ENCODE measurements at places on chromosomes 16 and 17. TPM values are rescaled to one million over a fixed set of nuclear protein-coding genes. Genes with fewer than 3 reads are reported as not detected.

DNA sequence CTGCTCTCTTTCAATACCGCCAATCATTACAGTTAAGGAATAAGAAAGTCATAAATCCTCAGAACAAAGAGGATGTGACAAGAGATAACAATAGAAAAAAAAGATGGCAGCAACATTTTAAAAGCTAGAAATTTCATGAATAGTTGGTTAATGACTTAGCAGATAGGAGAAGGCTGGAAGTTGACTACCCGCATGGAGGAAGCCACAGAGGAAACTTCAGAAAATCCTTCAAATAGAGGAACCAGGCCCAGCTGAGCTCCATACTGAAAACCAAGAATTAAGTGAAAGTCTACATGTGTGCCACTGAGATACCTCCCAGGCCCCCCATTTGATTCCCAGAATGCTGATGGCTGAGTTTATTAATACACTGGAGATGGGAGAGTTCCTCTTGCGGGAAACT, 109.3 kb downstream of the GSG1L start:
- no peak overlapping the region for H3K4me3 ChIP-seq
- no peaks in the 10 kb centered on the region for H3K4me1 ChIP-seq
- no peaks in the 10 kb centered on the region for H3K36me3 ChIP-seq
- no peak for DNase-seq
- no peaks in the 10 kb centered on the region for H3K27me3 ChIP-seq

- no peaks in the 10 kb centered on the region for H3K4me1 ChIP-seq
- no peaks in the 10 kb centered on the region for H3K27me3 ChIP-seq
- H3K4me3 ChIP-seq: no peak overlapping the region
- DNase-seq: no peak
- H3K36me3 ChIP-seq: peaks cover 40% of the 10 kb centered on the region
These were observed 22.7 kb downstream of the MPP3 start for GRCh38 chr17:43810226-43810715.

- H3K27ac ChIP-seq: no peak overlapping the region
- peaks cover 46% of the 10 kb centered on the region for H3K36me3 ChIP-seq
These were observed 18.1 kb downstream of the SPATA32 start for GRCh38 chr17:45243750-45244149.

GRCh38 chr17:44084131-44084538, 13.6 kb downstream of the G6PC3 start:
- no peak overlapping the region for H3K4me3 ChIP-seq
- DNase-seq: no peak
- H3K27ac ChIP-seq: no peak overlapping the region
- H3K4me1 ChIP-seq: peaks cover 24% of the 10 kb centered on the region
- no peaks in the 10 kb centered on the region for H3K27me3 ChIP-seq

GRCh38 chr17:60231234-60231633, 81.5 kb downstream of the CA4 start:
- no peak overlapping the region for H3K27ac ChIP-seq
- H3K4me1 ChIP-seq: no peaks in the 10 kb centered on the region
- no peak overlapping the region for H3K4me3 ChIP-seq
- DNase-seq: no peak
- peaks cover 3% of the 10 kb centered on the region for H3K36me3 ChIP-seq

- H3K36me3 ChIP-seq: no peaks in the 10 kb centered on the region
- peaks cover under 1% of the 10 kb centered on the region for H3K4me1 ChIP-seq
- no peaks in the 10 kb centered on the region for H3K27me3 ChIP-seq
These were observed 25.9 kb upstream of the SPNS3 start for GRCh38 chr17:4407851-4408250.

CCL1 gene
- total RNA-seq: not detected

ACAP1 gene
- 4.6 TPM for total RNA-seq

DNA sequence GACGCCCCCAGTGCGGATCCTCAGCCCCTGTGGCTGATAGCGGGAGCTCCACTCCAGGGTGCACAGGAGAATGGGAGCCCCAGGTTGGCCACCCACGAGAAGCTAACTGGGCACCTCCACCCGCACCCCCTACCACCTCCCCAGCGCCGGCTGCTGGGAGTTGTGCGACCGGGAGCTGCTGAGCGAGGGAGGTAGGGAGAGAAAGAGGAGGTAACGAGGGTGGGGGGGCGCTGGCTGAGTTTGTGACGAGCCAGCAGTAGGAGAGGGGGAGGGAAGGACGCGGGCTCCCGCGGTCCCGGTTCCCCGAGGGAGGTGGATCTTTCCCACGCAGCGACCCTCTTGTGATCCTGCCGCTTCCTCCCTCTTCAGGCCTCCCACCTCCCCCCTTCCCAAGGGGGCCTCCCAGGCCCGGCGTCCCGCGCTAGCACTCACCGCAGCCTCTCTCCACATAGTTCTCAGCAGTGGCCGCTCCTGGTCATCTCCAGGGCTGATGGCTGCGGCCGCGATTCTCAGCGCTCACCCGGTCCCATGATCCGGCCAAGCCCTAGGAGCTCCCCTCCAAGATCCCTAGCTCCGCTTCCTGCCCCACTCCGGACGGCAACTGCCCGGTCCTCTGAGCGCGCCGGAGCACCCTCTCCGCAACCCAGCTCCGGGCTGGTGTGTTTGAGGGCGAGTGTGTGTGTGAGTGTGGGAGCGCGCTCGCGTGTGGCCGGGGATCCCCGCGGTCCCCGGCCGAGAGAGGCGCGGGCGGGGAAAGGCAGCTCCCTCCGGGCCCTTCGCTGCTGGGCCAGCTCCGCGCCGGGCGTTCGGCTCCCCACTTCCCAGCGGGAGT, at the start of gene GRIN2A:
Gene GRIN2A (minus strand): TSS at position 207 of the 832 bp plus-strand sequence. CDS start 2,017 bp downstream, outside the sequence.
- peaks cover 37% of the 10 kb centered on the region for H3K27me3 ChIP-seq
- H3K4me1 ChIP-seq: peaks cover 41% of the 10 kb centered on the region
- peak within 1 kb of the TSS; percentile 39 for H3K4me3 ChIP-seq
- H3K36me3 ChIP-seq: peaks cover 4% of the 10 kb centered on the region

- peaks cover 24% of the 10 kb centered on the region for H3K36me3 ChIP-seq
- peaks cover 31% of the 10 kb centered on the region for H3K4me1 ChIP-seq
- H3K4me3 ChIP-seq: no peak overlapping the region
- H3K27ac ChIP-seq: no peak overlapping the region
These were observed 38.2 kb downstream of the CLEC16A start for GRCh38 chr16:10982465-10983150.

DNA sequence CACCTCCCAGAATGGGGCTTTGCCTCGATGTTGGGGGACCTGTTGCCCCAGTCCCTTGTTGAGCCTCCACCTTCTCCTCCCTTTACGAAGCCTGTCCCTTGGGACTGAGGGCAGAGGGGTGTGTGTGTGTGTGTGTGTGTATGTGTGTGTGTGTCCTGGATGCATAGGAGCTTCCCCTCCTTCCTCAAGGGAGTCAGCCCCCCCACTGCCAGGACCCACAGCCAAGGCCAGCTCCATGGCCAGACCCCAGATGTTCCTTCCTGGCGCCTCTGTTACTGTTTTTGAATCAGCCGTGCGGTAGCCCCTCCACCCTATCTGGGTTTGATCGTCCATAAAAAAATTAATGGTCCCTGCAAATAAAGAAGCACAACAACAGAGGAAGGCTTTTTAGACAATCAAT, 17.7 kb upstream of the DOK4 start:
- H3K4me3 ChIP-seq: no peak overlapping the region
- peaks cover 4% of the 10 kb centered on the region for H3K27me3 ChIP-seq
- no peak for DNase-seq
- H3K27ac ChIP-seq: no peak overlapping the region

- no peaks in the 10 kb centered on the region for H3K4me1 ChIP-seq
- DNase-seq: no peak
- H3K4me3 ChIP-seq: no peak overlapping the region
- no peak overlapping the region for H3K27ac ChIP-seq
- H3K27me3 ChIP-seq: no peaks in the 10 kb centered on the region
- H3K36me3 ChIP-seq: no peaks in the 10 kb centered on the region
These were observed 257.2 kb upstream of the ASIC2 start for GRCh38 chr17:33550261-33550660.

CD300H gene
- not detected for total RNA-seq

ANKS4B gene
- not detected for total RNA-seq

- DNase-seq: no peak
- H3K4me1 ChIP-seq: no peaks in the 10 kb centered on the region
- H3K36me3 ChIP-seq: no peaks in the 10 kb centered on the region
- no peak within 1 kb of the TSS for H3K4me3 ChIP-seq
These were observed at the start of gene CTRB2 for GRCh38 chr16:75206749-75207451. Gene CTRB2, minus strand, starts transcription at chr16:75207161. Its CDS starts 20 bp downstream, at chr16:75207141.

MAP2K6 gene
- total RNA-seq: 23.7 TPM

GRCh38 chr17:30188211-30188939, 47.1 kb downstream of the SLC6A4 start:
- peaks cover 10% of the 10 kb centered on the region for H3K36me3 ChIP-seq
- no peak overlapping the region for H3K27ac ChIP-seq
- no peak overlapping the region for H3K4me3 ChIP-seq

GRCh38 chr16:58098207-58099096, 30.7 kb downstream of the CFAP20 start:
- DNase-seq: no peak
- H3K27me3 ChIP-seq: no peaks in the 10 kb centered on the region
- H3K27ac ChIP-seq: no peak overlapping the region
- peaks cover 55% of the 10 kb centered on the region for H3K4me1 ChIP-seq

DNA sequence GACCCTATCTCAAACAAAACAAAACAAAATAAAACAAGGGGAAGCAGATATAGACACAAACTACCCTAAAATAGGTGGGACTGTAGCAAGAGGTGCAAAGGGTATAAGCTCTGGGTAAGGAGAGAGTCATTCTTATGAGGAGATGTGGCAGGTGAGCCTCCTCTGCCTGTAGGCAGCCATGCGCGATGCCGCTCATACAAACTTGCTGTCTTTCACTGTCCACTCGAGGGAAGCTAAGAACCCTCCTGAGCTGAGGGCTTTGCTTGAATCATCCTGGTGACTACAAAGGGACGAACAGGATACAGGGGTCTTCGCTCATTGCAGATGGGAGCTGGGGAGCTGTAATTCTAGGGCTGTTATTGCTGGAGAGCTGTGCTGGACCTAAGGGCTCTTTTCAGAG, 14.8 kb upstream of the IL27 start:
- H3K4me3 ChIP-seq: no peak overlapping the region
- H3K27me3 ChIP-seq: no peaks in the 10 kb centered on the region
- H3K4me1 ChIP-seq: no peaks in the 10 kb centered on the region
- no peak for DNase-seq
- H3K36me3 ChIP-seq: no peaks in the 10 kb centered on the region
- H3K27ac ChIP-seq: no peak overlapping the region

DNA sequence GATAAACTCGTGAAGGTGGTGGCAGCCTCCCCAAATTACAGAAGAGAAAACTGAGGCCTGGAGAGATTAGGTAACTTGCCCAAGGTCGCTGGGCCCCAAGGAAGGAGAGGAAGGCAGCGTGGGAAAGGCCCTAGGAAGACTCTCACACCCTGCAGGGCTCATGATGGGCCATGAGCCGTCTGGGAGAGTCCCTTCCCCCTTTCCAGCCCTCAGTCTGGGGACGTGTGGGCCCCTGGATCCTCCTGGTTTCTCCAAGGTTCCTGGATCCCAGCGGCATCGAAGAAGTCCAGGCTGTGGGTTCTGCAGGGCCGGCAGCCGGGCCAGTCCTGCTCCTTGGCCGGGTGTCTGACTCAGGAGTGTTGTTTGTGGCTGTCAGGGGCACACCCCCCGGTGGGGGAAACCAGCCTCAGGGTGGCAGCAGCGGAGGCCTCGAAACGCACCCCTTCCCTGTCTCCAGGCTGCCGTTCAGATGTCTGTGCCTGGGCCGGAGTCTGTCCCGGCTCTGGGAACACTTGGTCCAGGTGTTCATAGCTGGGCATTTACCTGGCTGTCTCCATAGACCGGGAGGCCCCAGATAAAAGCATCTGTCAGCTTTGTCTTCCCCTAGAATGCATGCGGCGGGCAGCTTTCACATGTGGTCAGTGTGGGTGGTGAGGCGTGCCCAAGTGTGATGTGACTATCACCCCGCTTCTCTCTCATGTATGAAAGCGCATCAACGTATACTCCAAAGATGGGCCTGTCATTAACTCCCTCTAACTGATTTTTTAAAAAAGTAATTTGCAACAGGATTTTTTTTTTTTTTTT, 3.7 kb upstream of the RAP1GAP2 start:
- H3K36me3 ChIP-seq: peaks cover 24% of the 10 kb centered on the region
- no peak overlapping the region for H3K27ac ChIP-seq
- H3K4me1 ChIP-seq: peaks cover 4% of the 10 kb centered on the region
- DNase-seq: no peak
- H3K4me3 ChIP-seq: no peak overlapping the region
- no peaks in the 10 kb centered on the region for H3K27me3 ChIP-seq

DNA sequence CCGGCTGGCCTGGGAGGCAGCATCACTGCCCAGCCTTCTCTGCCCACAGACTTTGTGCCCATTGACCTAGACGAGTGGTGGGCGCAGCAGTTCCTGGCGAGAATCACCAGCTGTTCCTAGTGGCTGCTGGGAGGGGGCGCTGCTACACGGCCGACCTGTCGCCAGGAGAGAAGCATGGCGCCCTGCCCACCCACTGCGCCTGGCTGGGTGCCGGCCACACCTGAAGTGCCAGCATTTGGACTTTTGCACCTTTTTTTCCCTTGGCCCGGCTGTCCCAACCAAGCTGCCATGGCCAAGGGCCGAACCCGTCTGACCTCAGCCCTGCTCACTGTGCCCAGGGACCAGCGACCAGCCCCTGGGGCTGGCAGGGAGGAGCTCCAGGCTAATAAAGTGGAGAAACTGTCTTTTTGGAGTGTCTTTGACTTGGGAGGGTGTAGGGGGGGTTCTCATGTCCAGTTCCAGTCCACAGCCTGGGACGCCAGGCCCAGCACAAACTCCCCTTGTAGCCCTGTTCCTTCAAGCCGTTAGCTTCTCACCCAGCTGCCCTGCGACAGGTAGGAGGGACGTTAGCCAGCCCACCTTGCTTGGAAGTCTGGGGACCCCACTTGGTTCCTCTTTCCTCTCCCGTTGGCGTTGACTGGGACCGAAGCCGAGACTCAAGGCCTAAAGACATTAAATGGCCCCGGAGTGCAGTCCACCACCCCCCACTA, 939 bp upstream of the WDR90 start:
- H3K36me3 ChIP-seq: peaks cover 77% of the 10 kb centered on the region
- no peak for DNase-seq
- peak overlapping the region; percentile 75 for H3K27ac ChIP-seq
- peaks cover 42% of the 10 kb centered on the region for H3K4me1 ChIP-seq
- H3K4me3 ChIP-seq: peak overlapping the region; percentile 66

DNA sequence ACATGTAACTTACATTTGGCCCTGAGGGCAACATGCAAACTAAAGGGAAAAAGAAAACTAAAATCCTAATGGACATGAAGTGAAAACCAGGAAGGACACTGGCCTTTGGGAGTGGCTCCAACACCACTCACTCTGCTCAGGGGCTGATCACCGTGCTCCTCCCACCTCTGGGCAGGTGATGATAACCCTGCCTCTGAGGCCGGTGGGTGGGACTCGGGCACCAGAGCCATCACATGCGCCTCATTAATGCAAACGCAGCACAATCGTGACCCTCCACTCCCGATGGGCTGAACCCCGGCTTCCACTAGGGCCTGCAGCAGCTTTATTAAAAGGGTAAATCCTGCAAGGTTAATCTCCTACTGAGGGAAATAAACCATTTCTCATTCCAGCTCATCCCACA, 4.7 kb downstream of the KLHDC4 start:
- peaks cover 14% of the 10 kb centered on the region for H3K4me1 ChIP-seq
- no peak overlapping the region for H3K4me3 ChIP-seq
- H3K27ac ChIP-seq: no peak overlapping the region
- DNase-seq: no peak
- no peaks in the 10 kb centered on the region for H3K27me3 ChIP-seq
- H3K36me3 ChIP-seq: peaks cover 58% of the 10 kb centered on the region

Data from spinal cord (tissue), 10 donors.